Brain microvascular endothelial cell (primary cell): ENCODE measurements at places on chromosomes 5 and 9.
A peak's percentile ranks its signal among the peaks of the same experiment; 100 is the strongest.

GRCh38 chr5:113615708-113616107, 102.2 kb downstream of the YTHDC2 start:
- DNase-seq = peak; percentile 28

GRCh38 chr5:53924392-53924791, 364.0 kb downstream of the NDUFS4 start:
- DNase-seq = no peak

GRCh38 chr9:15977438-15977837, 424.6 kb downstream of the CCDC171 start:
- DNase-seq = no peak

- DNase-seq = peak; percentile 96
Measured at GRCh38 chr5:111829701-111830100, 72.7 kb upstream of the NREP start.

GRCh38 chr5:180690562-180690961, 41.2 kb upstream of the FLT4 start:
- no peak for DNase-seq

GRCh38 chr9:5949103-5949699, 58.5 kb downstream of the MLANA start:
- no peak for DNase-seq

GRCh38 chr5:127521138-127521770, 3.8 kb downstream of the PRRC1 start:
- no peak for DNase-seq
